Omental fat pad (tissue), 4 donors: ENCODE measurements at places on chromosomes 5 and 9.

DNA sequence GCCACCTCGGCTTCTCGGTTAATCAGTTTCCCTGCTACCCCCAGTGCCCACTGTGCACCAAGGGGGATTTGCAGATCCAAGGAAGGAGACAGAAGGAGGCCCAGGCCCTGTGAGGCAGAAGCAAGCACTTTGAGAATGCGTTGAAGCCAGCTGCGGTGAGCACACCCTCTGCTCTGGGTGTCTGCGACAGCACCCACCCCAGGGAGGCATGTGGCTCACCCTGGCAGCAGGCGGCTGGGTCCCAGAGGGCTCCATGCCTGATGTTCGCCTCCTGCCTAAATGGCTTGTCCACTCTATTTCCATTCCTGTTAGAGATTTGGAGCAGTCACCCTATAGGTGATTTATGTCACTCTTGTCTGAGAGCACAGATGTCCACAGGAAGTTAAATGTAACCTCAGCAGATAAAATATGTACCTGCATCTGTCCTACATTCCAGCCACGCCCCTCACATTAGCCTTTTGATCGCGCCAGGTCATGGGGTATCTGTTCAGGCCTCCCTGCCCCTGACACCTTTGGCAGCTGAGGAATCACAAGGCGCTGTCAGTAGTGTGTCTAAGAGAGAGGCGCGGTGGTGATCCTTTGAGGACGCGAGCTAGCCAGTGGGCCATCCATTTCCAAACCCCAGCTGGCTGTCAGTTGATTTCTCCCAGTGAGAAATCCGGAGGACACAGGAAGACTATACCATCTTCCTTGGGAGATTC is 28.1 kb downstream of the PTGES2 start:
- no peak for DNase-seq

DNA sequence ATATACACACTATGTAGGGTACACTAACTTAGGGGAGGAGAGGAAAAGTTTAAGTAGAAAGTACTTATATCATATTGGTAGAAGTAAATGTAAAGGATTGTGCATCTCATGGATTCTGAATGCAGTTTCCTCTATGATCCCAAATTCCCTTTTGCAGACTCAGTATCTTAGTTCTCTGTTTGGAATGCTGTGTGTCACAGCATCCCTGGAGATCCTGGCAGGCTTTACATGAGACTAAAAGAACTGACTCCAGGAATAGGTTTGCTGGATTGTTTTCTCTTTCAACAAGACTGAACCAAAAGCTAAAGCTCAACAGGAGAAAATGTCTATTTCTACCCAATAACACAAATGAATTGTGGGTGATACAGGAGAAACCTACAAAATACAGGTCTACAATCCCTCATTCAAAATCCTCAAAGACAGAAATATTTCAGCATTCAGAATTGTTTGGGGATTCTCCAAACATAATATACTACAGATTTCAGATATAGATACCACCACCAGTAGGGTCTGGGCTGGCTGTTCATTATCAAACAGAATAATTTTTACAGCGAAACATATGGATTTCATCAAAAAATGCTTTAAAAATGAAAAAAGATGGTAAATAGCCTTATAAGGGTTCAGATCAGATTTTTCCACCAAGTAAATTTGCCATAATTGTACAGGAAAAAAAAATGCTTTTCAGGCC is 324.7 kb upstream of the GRAMD2B start:
- DNase-seq: no peak

DNA sequence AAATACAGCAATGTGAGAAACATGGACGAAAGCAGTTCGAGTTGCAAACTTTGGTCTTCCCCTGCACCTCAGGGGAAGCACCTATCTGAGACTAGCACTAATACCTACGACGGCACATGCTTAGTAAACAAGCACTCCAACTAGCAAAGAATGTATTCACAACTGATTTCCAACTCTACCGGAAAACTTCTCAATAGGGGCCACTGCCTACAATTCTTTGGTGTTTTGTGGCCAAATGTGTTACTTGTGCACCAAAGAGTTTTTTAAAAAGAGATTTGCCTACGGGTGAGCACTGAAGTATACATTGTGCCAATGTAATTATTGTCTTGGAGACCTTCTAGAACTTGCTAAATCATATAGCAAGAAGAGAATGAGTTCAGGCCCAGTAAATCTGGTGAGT is 12.2 kb downstream of the ENC1 start:
- no peak for DNase-seq

GRCh38 chr9:107727086-107727780 is 237.7 kb upstream of the KLF4 start:
- DNase-seq: no peak

GRCh38 chr9:32939576-32939975 is 61.9 kb downstream of the APTX start:
- no peak for DNase-seq

GRCh38 chr5:11681796-11682195 is 222.4 kb downstream of the CTNND2 start:
- DNase-seq: no peak

DNA sequence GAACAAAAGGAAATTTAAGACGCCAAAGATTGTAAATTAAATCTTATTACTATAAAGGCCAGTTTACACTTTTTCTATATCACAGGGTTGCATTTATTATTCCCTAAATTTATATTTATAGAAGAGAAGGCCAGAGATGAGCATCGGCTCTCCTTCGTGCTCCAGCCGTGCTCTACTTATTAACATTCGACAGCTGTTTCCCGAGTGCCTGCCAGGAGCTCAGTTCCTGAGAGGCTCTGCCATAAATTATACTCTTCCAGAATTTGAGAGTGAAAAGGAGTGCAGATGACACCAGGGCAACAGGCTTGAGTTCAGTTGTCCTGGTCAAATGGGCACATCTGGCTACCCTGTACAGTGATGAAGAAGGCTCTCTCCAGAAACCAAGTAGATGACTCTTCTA is 70.1 kb downstream of the PCSK5 start:
- DNase-seq: no peak

- no peak for DNase-seq
These were observed 35.6 kb downstream of the MTX3 start for GRCh38 chr5:79955356-79955895.

- DNase-seq: no peak
These were observed 74.8 kb upstream of the RXRA start for GRCh38 chr9:134251296-134252069.

- no peak for DNase-seq
These were observed 127.1 kb downstream of the TRIO start for GRCh38 chr5:14270209-14270702.

GRCh38 chr9:133277467-133277866 is 2.5 kb upstream of the ABO start:
- DNase-seq: no peak

- no peak for DNase-seq
These were observed 168.1 kb downstream of the EFNA5 start for GRCh38 chr5:107502676-107503060.

- no peak for DNase-seq
These were observed 42.9 kb upstream of the HAND1 start for GRCh38 chr5:154520861-154521453.

DNA sequence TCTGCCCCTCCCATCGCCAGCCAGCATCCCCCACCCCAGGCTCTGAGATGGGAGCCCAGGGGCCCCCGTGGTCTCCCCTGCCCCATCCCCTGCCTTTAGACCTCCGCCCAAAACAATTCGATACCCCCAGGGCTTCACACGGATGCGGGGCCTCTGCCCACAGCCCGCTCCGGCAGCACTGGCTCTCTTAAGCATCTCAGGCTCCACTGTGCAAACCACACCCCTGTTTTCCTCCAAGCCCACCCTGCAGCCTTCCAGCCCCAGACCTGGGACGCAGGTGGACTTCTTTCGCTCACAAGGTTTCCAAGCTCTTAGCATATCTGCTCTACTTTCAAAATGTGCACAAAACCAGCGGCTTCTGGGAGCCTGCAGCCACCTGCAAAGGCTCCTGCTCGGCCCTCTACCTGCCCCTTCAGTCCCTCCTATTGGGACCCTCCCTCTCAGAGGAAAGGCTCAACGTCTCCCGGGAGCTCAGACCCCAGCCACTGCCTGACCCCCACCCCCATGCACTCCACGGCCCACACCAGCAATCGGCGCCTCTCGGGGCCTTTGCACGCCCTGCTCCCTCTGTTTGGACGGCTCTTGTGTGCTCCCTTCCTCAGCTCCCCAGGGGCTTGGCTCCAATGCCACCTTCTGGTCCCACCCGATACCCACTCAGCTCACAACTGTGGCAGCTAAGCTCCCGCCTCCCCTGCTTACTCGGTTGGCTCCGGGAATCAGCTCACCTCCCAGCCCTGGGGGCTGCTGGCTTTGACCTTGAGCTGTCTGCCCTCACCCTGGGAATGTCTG is 918 bp upstream of the SLC9A3 start:
- no peak for DNase-seq

DNA sequence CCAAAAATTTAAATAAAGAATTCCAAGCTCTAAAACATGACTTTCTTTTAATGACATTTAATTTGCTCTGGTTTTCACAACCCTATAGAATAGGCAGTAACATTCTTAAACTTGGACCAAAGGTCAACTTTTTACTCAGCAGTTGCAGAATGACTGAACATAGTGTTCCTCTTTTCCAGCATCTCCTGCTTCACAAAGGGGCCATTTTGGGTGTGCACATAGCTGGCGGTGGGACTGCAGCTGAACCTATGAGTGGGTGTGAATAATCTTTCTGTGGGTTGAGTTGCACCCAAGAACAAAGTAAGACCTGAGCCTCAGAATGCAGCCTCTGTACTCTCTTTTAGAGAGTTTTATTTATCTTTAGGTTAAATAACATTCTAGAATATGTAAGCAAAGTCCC is 96.9 kb upstream of the HAPLN1 start:
- DNase-seq: no peak

DNA sequence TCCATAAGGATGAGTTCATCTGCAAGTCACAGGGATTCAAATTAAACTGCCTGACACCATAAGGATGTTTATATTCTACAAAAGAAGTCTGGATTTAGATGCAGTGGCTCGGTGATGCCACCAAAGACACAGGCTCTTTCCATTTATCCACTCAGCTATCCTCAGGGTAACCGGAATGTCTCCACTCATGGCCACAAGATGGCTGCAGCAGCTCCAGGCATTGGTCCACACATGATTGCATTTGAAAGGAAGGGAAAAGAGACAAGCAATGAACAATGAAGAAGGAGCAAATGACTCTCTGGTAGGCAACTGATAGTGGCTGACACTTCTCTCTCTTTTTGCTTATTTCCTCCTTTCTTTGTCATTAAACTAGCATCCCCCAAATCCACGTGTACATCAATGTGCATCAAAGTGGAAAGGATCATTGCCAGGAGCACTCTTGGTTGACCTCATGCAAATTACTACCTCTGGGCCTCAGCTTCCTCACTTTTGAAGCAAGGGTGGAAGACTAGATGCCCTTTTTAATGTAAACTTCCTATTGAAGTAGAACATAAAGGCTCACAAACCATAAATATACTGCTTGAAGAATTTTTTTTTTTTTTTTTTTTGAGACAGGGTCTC is 7.2 kb upstream of the SNX30 start:
- DNase-seq: no peak

GRCh38 chr5:25516141-25516540 is 871.4 kb upstream of the CDH10 start:
- no peak for DNase-seq

- no peak for DNase-seq
These were observed 64.0 kb downstream of the RGS7BP start for GRCh38 chr5:64569858-64570257.

DNA sequence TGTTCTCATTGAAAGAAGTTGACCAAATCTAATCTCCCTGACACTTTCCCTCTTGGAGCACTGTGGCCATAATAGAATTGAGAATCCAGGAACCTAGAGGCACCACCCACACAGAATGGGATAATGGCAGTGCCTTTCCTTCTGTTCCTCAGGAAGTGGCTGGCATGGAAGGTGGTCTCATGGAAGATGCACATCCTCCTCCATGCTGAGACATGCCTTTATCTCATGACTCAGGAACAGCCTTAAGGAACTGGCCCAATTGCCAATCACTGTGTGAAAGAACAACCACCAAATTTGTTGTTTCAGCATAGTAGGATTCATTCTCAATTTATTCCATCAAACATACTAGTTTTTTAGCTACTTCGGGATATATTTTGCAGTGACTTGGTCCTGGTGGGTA is 137.5 kb upstream of the RASGRF2 start:
- no peak for DNase-seq

DNA sequence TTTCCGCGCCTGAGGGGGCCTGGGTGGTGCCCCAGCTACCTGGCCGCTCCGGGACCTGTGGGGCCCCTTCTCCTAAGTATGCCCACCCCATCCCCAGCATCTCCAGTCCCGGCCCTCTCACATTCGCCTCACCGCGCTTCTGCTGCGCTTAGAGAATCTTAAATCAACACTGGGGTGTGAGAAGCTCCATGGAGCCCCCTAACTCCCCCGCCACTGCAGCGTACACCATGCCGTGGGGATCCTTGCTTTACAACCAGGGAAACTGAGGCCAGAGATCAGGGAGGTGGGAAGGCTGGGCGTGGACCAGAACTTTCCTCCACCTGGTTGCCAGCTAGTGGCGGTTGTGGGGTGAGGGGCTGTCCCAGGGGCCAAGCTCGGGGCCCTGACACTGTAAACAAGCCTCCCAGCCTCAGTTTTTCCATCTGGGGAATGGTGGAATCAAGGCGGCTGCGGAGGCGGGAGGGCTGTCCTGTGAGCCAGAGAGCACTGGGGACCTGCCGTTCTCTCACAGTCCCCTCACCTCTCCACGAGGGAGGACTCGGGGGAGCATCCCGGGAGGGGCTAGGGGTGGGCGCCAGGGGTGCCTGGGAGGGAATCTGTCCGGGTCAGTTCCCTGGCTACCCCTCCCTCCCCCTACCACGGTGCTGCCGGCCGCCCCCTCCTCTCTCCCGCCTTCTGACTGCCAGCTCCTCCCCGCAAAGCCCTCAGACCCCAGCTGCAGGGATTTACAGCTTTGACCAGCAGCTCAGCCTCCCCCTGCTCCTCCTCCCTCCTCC is 161.2 kb downstream of the C9orf50 start:
- no peak for DNase-seq

GRCh38 chr5:139849942-139850341 is 54.3 kb downstream of the PSD2 start:
- no peak for DNase-seq

DNA sequence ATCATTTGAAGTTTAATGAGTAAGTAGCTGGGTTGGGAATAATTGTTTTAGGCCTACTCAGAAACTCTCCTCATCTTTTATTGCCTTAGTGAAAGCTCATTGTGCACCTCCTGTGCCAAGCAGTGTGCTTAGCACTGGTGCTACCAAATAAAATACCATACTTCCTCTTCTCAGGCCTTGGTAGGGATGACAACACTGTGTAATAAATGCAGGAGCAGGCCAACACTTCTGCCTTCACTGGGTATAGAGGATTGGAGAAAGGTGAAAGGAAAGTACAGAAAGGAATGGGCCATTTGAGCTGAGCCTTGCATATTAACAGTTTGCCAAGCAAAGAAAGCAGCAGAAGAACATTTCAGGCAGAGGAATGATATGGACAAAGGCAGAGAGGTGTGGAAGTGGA is 285.7 kb downstream of the NR3C1 start:
- no peak for DNase-seq

GRCh38 chr5:173718469-173718868 is 102.0 kb upstream of the BOD1 start:
- no peak for DNase-seq

DNA sequence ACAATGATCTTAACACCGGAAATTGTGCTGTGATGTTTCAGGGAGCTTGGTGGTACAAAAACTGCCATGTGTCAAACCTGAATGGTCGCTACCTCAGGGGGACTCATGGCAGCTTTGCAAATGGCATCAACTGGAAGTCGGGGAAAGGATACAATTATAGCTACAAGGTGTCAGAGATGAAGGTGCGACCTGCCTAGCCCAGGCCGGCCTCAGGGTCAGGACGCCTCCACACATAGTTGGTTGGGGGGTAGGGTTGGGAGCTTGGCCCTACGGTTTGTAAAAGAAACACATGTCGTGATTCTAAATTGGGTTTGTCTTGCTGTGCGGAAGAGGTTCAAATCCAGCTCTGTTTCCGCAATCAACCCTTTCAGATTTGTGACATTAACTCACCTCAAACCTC is 6.6 kb downstream of the FCN2 start:
- no peak for DNase-seq
